ENCODE measurements at places on chromosomes 11 and 22.

DNA sequence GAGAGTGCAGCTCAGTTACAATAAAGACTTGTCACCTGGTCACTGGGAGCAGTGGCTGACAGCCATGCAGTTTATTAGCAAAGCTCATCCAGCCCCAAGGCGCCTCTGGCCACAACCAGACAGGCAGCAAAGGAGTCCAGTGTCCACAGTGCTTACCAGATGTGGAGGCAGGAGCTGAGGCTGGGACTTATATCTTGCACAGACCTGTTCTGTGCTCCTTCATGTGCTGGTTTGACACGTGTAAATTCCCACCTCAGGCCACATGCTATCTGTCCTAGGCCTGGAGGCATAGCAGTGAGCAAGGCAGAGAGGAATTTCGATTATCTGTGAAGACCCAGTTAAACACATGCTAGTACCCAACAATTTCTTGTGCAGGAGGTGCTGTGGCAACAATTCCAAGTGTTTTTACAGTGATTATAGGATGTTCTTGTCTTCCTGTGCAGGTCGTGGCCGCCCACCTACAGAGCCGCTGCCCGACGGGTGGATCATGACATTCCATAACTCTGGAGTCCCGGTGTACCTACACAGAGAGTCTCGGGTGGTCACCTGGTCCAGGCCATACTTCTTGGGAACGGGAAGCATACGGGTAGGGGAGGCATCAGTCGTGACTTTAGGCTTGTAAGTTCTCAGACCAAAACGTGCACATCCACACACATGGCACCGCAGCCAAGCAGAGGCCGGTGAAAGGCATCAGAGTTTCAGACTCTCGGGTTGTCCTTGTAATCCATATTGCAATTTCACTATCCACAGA lies 9.4 kb downstream of the DGCR8 start:
- DNase-seq: no peak

DNA sequence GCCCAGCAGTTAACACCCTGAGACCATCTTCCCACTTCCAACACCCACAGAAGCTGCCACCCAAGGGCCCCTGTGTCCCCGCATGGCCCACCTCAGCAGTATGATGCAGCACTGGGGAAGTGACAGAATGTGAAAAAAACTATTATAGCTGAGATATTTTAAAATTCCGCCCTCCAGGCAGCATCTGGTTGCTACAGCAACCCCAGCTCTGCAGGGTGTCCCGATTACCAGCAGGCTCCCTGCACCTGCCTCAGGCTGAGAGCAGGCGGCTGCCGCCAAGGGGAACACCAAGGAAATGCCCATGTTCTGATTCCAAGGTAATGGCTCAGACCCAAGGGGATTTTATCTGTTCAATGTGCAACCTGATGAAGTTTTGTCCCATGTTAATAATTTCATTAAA lies 10.5 kb upstream of the TMEM121B start:
- DNase-seq: no peak

GRCh38 chr11:45053736-45054446 lies 92.5 kb upstream of the PRDM11 start:
- no peak for DNase-seq

- DNase-seq: no peak
These were observed 4.5 kb downstream of the LRRC75B start for GRCh38 chr22:24588381-24588756.

DNA sequence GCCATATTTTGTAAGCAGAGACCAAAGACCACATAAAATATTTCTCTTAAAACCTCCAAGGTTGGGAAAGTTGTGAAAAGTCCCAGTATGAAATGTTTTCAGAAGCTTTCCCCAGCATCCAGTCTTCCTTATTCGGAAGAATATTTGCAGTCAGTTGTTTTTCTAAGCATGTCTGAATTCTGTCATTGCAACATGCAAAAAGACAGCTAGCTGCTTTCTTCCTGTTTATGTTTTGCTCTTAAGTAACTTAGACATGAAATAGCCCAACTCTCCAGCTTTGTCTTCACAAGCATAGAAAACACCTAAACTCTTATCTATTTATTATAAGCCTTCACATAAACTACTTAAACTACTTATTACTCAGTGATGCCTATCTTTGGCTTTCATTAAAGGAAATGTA lies 57.9 kb upstream of the MMP13 start:
- DNase-seq: no peak

- DNase-seq: peak; percentile 24
These were observed at the start of gene PRDM11 for GRCh38 chr11:45146072-45147016. Gene PRDM11, plus strand, starts transcription at chr11:45146639. Its CDS starts 35,128 bp downstream, at chr11:45181767.

- DNase-seq: no peak
These were observed 44.1 kb downstream of the GNB1L start for GRCh38 chr22:19810381-19811201.

- no peak for DNase-seq
These were observed 495.6 kb downstream of the JRKL start for GRCh38 chr11:96885405-96885804.

GRCh38 chr11:58832056-58832645 lies 12.4 kb downstream of the GLYATL2 start:
- no peak for DNase-seq

- no peak for DNase-seq
These were observed 31.4 kb downstream of the IGLL1 start for GRCh38 chr22:23548501-23549197.

DNA sequence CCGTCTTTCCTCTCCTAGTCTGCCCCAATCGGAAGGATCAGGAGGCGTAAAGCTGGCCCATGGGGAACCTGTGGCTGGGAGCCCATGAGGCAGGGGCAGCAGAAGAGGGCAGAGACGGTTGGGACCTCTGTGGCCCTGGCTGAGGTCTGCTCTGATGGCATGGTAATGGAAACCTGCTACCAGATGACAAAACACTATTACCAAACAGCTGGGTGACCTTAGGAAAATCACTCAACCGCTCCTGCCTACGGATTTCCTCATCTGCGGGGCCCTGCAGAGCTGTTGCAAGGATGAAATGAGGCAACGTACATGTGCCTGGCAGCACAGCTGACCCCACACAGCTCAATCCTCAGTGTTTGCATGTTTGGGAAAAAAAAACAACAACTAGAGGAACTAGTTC lies 4.6 kb downstream of the AP5B1 start:
- DNase-seq: no peak

DNA sequence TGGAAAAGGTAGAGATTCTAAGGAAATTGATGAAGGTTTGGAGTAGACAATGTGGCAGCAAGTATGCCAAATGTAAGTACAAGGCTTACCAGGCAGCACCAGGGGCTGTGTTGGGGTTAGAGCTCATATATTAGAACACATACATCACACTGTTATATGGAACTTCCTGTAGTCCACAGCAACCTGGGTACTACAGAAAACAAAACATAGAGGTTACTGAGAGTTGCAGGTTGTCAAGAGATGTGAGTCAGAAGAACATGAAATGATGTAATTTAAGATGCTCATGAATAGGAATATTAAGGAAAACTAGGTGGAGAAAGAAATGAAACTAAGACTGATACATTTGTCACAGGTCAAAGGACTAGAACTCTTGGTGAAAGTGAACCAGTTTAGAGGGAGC lies 22.0 kb downstream of the FAT3 start:
- DNase-seq: no peak

DNA sequence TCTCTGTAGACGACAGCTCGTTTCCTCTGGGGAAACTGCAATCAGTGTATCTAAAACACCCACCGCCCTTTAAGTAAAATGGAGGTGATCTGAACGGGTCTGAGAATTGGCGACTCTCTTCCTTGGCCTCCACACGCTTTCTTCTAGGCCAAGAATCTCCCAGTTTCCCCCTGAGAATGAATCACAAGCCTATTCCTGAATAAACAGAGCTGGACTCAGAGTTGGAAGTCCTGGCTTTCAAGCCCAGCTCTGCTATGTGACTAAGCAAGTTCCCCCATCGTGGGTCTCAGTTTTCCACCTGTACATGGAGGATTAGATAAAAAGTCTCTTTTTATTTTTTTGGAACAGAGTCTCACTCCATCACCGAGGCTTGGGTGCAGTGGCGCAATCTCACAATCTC lies 200.4 kb downstream of the MN1 start:
- no peak for DNase-seq

DNA sequence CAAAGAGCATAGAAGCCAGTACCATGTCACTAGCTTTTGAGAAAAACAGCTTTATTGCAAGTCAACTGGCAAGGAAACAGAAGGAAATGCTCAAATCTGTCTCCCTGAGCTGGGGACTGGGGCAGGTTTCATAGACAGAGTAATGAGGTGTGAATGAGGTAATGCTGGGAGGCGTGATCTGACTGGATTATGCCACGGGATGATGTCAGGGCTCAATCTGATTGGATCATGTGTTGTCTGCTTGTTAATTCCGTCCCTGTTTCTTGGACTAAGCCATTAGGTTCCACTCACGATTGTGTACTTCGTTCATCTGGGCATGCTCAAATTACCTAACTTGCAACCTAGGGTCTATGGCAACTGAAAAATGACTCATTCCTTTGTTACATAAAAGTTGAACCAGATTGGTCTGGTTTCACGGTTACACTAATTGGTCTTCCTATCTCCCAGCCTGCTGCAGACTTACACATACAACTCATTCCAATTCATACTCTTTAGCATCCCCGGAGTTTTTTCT lies 20.2 kb upstream of the OR10A5 start:
- no peak for DNase-seq

GRCh38 chr22:22946131-22946530 lies 58.5 kb downstream of the IGLL5 start:
- no peak for DNase-seq

- peak; percentile 30 for DNase-seq
These were observed 26.3 kb downstream of the SYTL2 start for GRCh38 chr11:85784480-85785265.

DNA sequence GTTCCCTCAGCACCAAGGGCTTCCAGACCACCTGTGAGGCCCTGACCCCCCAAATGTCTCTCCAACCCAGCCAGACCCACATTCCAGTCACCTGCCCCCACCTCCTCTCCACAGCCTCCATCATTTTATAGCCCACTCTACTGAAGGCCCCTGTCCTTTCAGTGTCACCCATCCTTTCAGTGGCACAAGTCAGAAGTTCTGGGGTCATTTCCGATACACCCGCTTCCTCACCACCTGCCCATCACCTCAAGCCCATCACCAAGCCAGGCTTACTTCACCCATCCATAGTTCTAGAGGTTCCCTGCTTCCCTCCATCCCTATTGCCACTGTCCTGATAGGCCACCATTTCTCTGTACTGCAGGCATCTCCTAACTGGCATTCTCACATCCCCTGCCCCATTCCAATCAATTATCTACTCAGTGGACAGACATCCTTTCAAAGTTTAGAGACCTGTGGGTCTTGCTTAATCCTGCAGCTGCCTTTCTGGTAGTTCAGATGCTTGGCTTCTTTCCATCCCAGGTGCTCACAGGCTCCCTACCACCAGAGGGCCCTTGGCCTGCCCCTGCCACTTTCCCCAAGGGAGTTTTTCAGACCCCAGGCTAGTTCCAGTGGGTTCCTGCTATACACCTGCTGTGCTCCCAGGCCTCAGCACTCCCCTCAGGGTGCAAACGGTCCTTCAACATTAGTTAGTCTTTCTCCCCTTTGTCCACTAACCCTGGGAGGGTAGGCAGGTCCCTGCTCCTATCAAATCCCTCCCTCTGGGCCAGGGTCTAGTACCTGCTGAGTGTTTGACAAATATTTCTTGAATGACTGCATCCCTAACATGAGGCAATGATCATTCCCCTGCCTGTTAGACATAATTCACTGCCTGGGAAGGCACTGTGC lies 7.6 kb downstream of the KCNQ1OT1 start:
- no peak for DNase-seq

DNA sequence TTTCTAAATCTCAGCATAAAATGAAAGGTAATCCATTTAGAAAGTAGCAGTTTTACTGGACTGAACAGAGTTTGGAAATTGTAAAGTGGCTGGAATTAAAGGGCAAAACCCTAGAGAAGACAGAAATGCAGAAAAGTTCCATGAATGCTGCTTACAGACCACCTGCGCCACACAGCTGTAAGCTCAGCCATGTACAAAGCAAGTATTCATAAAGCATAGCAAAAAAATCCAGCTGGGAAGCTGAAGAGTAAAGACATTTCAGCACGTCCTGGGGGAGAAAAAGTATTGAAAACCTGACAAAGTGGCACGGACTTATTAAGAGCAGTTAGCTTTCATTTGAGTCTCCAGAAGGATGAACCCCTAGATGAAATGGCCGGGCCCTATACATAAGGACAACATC lies 220.1 kb upstream of the CNTN5 start:
- no peak for DNase-seq

- no peak for DNase-seq
These were observed 52.3 kb downstream of the RAB38 start for GRCh38 chr11:88122956-88123355.

- DNase-seq: peak; percentile 2
These were observed 259.5 kb downstream of the CADM1 start for GRCh38 chr11:115244758-115245157.

GRCh38 chr11:26779074-26779865 lies 57.4 kb upstream of the SLC5A12 start:
- no peak for DNase-seq

GRCh38 chr22:50112151-50113118 lies 22.6 kb downstream of the MOV10L1 start:
- DNase-seq: no peak

DNA sequence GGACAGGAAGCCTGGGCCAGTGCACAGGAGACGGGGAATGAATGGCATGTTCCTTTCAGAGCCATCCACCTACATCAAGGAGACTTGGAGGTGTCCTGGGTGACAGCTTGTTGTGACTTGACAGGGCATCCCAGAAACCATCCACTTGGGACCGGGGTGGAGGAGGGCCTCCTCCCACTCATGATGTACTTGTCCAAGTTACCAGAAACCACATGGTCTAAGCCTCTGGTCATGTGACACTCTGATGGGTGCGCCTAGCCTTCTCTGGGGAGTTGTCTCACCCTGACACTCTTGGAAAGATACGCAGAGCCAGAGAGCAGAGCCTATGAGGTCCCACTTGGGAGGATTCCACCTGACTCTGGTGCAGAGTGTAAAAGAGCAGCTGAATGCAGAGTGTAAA lies 21.6 kb upstream of the FXYD6 start:
- DNase-seq: no peak

- DNase-seq: no peak
These were observed 2.2 kb downstream of the TMEM80 start for GRCh38 chr11:697811-698311.

DNA sequence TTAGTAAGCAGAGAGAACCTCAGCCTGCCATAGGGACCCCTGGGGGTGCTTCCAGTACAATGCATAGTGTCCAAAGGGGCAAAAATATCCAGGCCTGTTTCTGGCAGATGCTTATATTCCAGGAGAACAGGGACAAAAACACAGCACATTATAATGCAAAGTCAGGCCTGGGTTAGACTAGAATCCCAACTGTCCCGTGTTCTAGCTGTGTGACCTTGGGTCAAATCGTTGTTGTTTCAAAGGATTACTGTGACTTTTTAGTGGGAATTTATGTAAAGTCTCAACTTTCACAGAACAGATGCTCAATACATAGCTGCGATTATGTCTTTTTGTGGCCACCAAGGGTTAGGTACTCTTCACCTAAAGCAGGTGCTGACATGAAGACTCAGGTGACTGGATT lies 86.0 kb downstream of the USP35 start:
- DNase-seq: no peak

- no peak for DNase-seq
These were observed 35.6 kb downstream of the PC start for GRCh38 chr11:66922551-66922950.
